ENCODE measurements at places on chromosomes 1 and 21. TPM values are rescaled to one million over a fixed set of nuclear protein-coding genes. Genes with fewer than 3 reads are reported as not detected.
A peak's percentile ranks its signal among the peaks of the same experiment; 100 is the strongest.

The RORC gene
- 0.26 TPM for total RNA-seq

The GFI1 gene
- total RNA-seq, result 0.23 TPM

The FLG gene
- 0.14 TPM for total RNA-seq

The PLPPR4 gene
- total RNA-seq, result 13.4 TPM

The GRIK1 gene
- 0.86 TPM for total RNA-seq

The PYGO2 gene
- total RNA-seq, result 31.5 TPM

The IL19 gene
- 0.63 TPM for total RNA-seq

DNA sequence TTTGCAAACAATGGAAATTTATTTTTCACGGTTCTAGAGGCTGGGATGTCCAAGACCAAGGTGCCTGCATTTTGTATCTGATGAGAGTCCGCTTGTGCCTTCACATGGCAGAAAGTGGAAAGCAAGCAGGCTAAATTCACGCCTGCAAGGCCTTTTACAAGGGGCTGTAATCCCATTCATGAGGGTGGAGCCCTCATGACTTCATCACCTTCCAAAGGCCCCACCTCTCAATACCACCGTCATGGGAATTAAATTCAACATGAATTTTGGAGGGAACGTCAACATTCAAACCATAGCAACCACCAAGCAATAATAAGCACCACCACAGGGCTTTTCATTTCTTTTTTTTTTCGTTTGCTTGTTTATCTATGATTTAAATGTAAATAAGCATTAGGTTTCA is 115.3 kb downstream of the C1orf21 start:
- ATAC-seq, result no peak

GRCh38 chr1:59678040-59678439 is 136.7 kb upstream of the HOOK1 start:
- ATAC-seq, result no peak

DNA sequence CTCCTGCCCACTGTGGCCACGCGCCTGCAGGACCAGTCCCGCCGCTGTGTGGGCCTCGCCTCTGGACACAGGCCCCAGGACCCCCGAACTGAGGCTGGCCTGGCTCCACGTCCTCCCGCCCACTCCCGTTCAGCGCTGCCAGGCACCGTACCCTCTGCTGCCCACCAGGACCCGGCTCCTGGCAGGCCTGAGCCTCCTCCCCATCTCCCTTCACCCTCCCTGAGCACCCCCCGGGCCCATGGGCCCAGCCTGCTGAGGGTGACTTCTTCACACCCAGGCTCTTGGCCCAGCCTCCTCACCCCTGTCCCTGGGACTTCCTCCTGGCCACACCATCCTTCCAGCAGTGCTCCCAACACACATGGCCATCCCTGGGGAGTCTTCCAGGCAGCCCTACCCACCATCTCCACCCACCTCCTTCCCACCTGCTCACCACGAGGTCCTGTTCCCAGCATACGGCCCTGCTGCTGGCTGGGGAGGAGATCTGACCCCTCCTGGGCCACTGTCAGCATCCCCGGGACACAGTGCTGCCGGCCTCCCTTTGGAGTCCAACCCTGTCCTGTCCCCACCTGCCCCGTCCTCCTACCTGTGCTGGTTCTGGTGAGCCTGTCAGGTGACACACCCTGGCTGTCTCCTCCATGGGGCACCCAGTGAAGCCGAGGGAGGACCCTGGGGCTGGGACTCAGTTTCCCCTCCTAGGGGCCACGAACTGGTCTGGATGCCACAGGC is 53.7 kb downstream of the SLX9 start:
- ATAC-seq, result no peak

GRCh38 chr1:153745417-153745816 is 17.6 kb downstream of the INTS3 start:
- ATAC-seq, result no peak

DNA sequence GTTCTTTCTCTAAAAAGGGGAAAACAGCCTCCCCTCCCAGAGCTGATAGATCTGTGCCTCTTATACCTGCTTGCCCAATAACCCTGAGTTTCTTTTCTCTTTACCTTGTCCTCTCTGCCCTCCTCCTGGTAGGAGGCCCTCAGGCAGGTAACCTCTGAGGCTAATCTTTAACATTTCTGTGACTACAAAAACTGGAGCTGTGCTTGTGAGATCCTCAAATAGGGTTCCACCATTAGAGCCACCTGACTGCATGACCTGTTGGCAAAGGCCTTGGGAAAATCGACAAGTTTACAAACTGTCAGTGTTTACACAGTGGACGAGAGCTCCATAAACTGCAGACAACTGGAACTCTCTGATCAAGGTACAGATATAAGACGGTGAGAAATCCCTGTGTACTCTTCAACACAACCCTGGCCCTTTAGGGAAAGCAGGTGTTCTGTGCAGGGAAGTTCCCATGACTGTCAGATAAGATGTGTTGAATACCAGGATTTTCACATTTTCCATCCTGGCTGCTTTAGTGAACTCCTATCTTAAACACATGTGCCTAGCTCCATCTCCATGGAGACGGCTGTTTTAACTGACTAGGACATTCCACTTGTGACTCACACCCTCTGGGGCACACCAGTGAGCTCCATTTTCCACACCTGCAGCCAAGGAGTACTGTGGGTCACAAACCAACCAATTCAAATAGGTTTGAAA is 38.3 kb downstream of the ECE1 start:
- ATAC-seq, result no peak

DNA sequence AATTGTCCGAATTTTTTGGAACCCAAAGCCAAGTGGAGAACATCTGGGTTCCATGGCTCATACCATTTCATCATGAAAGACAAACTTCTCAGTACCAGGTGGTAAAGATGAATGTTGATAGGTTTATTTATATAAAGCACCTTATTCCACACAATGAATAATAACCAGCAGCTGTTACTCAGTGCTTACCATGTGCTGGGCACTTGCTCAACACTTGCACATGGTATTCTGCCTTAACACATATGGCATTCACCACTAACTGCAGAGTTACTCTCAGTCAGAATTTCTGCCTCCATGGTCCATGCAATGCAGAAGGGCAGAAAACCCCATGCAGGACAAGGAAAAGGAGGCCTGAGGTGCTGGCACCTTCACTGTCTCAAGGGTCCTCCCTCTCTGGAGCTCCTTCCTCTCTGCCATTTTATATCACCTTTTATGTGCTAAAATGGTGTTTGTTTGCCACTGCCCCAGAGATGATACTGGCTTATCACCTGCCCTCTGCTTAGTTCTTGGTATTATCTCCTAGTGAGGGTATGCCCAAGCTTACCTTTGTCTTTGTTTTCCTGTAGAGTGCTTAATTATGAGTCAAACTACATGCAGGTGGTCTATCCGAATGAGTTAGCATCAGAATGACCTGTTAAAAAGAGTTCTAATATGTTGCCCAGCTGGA is 76.7 kb upstream of the ZNF326 start:
- no peak for ATAC-seq

DNA sequence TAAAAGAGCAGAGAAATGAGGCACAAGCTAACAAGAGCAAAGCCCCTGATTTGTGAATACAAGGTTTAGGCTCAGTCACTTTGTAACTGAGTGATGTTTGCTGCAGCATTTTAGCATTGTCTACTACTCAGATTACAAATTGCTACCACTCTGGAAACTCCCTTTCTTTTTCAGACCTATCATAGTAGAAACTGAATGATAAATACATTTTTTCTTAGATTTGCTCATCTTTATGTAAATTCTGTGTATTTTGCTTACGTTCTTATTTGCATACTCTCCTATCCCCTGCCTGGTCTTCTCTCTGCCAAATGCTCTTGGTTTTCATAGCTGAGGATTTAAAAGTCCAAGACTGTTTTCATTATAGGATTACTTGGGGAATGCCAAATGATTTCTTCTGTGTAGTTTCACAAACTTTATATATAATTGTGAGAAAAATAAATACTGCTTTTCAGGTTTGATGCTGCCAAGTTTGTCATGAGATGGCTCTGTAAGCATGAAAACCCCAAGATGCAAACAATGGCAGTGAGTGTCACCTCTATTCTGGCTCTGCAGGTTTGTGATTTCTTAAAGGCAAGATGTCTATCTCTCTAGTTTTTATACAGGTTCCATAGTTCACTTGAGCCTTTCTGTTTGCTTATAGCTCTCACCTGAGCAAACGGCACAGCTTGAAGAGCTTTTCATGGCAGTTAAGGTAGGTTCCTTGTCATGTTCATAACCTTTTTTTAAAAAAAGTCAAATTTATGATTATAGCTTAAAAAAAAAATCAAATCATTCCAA is 24.7 kb downstream of the ZYG11A start:
- no peak for ATAC-seq

DNA sequence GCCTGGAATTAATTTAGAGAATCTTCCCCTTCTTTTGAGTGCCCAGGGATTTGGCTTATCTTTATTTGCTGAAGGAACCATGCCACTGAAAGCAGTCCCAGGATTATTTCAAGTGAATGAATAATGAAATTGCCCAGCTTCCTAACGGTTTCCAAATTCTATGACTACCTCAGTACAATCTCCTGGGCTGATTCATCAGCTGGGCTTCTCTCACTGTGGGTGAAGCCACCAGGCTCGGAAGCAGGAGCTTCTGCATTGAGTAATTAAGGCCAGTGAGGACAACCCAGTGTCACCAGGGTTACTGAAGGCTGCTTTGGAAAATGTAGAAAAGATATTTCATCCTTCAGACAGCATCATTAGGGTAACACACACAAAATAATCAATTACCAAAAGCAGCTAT is 169.8 kb downstream of the DAB1 start:
- ATAC-seq, result peak; percentile 84

- peak; percentile 77 for ATAC-seq
Observed at GRCh38 chr1:11654137-11654938, at the start of the genes FBXO2 and FBXO44. Gene FBXO2 (minus strand): TSS chr1:11654429. CDS start chr1:11654340, 89 bp downstream. Gene FBXO44 (plus strand): TSS chr1:11654877. CDS start chr1:11655836, 959 bp downstream.

DNA sequence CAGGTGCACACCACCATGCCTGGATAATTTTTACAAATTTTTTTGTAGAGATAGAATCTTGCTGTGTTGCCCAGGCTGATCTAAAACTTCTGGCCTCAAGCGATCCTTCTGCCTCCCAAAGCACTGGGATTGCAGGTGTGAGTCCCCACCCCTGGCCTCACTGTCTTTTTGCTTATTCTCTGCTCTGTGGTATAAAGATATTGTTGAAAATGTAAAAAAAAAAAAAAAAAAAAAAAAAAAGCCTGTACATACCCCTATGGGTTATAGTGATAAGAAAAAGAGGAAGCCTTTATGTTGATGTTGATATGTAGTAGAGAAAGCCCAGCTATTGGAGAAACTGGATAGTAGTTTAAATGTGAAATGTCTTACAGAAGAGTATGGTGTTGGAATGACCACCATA is 125.8 kb downstream of the XPR1 start:
- ATAC-seq, result no peak

GRCh38 chr1:180382326-180383115 is 119.9 kb downstream of the ACBD6 start:
- no peak for ATAC-seq
